Daoy (cell line): ENCODE measurements at places on chromosomes 1 and 21.
A peak's percentile ranks its signal among the peaks of the same experiment; 100 is the strongest.

DNA sequence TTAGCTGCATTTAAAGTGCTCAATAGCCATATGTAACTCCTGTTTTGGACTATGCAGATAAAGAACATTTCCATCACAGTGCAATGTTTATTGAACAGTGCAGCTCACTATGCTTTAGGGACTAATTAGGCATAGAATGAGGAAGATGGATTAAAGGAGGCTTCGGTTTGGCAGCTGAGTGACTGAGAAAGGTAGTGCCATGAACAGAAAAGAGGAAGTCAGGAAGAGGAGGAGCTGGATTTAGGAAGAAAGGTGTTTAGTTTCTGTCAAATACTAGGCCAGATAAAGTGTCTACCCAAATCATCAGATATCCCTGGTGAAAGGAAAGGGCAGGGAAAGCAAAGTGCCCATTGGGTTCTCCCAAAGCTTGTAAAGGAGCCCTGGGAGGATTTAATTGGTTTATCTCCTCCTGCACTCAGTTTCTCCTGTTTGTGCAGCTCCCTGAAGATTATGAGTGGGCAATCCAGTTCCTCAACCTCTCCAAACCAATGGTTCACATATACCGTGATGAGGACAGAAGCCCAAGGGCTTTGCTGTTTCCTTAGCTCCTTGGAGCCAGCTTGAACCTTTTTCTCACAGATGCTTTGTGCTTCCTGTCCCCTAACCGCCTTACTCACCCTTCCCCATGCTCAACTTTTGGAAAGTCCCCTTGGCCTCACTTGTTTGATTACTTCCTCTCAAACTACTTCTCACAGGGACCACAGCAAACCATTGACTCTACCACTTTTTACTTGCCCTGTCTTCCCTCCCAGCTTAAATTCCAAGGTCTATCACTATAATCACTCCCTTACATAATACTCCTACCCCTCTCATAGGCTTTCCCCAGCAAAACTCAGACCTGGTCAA is 3.5 kb upstream of the RAP1A start:
- peak; percentile 72 for DNase-seq

DNA sequence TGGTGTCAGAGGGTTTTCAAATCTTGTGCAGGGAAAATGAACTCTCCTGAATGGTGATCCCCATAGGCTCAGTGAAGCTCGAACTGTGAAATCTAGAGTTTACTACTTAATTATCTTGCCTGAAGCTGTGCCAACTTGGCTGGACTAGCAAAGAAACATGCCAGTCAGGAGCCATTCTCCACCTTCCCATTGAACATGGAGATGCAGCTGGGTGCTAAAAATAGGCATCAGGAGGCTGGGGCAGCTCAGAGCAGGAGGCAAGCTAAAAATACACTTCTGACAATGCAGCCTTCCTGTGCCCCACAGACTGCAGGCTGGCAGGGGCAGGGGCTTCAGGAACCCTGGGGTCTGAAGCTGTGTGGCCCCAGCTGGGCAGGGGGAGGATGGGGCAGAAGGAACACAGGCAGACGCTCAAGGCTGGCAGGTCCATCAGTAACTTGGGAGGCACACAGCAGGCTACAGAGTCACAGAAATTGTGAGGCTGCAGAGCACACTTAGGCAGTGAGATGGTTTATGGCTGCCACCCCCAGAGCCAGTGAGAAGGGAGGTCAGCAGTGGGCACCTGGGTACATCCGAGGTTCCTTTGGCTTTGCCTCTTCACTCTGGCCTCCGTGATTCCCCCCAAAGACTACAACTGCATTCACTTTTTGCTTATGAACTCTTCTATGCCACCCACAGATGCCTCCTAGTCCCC is 155.4 kb upstream of the KCND3 start:
- DNase-seq = no peak

DNA sequence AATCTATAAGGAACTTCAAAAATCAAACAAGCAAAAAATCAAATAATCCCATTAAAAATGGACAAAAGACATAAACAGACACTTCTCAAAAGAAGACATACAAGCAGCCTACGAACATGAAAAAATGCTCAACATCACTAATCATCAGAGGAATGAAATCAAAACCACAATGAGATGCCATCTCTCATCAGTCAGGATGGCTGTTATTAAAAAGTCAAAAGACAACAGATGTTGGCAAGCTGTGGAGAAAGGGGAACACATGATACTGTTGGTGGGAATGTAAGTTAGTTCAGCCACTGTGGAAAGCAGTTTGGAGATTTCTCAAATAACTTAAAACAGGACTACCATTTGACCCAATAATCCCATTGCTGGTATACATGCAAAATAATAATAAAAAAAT is 226.4 kb downstream of the S1PR1 start:
- DNase-seq = no peak

- DNase-seq = no peak
Measured at GRCh38 chr1:36166938-36167905, 11.3 kb downstream of the MAP7D1 start.

- no peak for DNase-seq
Measured at GRCh38 chr1:175693364-175693763, 50.0 kb downstream of the TNR start.

DNA sequence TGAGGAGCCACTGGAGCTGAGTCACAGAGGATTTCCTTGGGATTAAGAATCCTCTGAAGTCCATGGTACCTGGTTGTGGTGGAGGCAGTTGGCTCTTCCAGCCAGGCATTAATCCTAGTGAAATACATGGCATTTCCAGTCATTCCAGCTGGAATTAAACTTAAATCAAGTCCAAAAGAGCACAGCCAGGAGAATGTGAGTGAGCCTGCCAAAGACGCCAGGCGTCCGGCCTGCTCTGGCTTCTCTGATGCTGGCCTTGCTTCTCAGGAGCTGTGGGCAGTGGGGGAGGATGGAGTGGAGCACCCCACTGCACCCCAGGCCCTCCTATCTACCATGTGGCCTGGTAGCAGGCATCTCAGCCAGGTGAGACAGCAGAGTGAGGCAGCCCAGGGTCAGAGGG is 23.4 kb upstream of the TENT5C start:
- no peak for DNase-seq

DNA sequence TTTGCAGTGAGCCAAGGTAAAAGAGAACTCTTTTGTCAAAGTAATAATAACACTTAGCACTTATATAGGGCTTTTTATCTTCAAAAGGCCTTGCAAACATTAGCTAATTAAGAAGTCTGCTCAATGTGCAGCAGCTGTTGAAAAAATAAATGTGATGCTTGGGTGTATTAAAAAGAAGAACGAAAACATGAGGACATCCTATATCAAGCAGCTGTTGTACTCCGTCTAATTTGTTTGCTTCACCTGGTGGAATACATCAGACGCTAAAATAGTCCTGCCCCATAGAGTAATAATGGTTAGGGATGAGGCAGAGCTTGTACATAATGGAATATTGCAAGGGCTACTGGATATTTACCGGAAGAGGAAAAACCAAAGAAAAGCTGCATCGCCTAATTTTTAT is 299.5 kb downstream of the ST6GALNAC3 start:
- DNase-seq = no peak

DNA sequence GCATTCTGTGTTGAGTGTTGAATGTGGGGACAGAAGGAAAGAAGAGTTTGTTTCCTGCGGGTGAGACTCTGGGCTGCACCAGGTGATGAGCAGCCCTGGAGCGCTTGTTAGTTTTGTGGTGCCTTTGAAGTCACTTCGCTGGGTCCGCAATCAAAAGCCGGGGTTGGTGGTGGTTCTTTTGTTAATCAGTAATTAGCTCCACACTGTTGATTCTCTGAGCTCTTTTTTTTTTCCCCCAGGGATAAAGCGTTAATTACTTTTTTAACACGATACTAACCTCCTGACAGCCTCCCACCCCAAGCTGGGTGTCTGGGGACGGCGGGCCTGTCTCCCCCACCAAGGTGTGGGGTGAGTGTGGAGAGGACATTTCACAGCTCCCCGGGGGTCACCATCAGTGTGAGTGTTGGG is 56.6 kb downstream of the AGPAT3 start:
- DNase-seq = no peak

GRCh38 chr1:118974661-118975060 is 13.5 kb downstream of the TBX15 start:
- no peak for DNase-seq

- no peak for DNase-seq
Measured at GRCh38 chr21:24372506-24372905, 1234.8 kb downstream of the MRPL39 start.

- no peak for DNase-seq
Measured at GRCh38 chr1:192010406-192010805, 147.9 kb upstream of the RGS18 start.

DNA sequence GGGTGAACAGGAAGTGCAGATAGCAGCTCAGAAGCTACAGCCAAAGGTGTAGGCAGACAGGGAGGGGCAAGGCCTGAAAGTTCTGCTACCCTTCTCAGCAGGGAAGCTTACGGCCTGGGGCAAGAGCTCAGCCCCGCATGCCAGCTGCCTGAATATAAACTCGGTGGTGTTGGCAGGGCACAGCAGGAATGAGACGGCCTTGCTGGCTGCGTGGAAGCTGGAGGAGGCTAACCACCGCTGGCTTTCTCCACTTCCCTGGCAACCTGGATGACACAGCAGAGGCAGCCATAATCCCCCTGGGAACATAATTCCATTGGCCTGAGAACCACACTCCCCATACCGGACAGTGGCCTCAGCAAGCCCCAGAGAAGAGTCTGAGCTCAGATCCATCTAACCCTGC is 81.9 kb upstream of the PRRC2C start:
- peak; percentile 63 for DNase-seq
